ENCODE measurements at places on chromosomes 13 and 19.

GRCh38 chr13:95858286-95859075 lies 181.5 kb downstream of the DNAJC3 start:
- no peak for DNase-seq

- DNase-seq = no peak
Observed at GRCh38 chr19:35992907-35993765, 1.9 kb upstream of the SDHAF1 start.

DNA sequence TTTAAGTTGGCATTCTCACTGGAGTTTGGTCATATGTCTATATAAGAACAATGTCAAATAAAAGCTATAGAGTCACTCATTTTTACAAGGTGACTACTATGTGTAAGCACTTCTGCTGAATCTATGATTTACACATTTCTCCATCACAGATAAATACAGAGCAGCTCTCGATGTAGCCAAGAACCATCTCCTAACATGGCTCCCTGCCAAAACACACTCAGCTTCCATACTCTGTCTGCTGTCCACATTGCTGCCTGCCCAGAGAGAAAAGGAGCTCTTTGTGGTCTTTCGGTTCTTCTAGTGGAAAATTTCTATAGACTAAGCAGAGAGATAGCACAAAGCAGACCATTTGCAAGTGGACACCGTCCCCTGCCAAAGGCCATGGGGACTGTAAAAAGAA lies 190.9 kb upstream of the KLF12 start:
- no peak for DNase-seq

DNA sequence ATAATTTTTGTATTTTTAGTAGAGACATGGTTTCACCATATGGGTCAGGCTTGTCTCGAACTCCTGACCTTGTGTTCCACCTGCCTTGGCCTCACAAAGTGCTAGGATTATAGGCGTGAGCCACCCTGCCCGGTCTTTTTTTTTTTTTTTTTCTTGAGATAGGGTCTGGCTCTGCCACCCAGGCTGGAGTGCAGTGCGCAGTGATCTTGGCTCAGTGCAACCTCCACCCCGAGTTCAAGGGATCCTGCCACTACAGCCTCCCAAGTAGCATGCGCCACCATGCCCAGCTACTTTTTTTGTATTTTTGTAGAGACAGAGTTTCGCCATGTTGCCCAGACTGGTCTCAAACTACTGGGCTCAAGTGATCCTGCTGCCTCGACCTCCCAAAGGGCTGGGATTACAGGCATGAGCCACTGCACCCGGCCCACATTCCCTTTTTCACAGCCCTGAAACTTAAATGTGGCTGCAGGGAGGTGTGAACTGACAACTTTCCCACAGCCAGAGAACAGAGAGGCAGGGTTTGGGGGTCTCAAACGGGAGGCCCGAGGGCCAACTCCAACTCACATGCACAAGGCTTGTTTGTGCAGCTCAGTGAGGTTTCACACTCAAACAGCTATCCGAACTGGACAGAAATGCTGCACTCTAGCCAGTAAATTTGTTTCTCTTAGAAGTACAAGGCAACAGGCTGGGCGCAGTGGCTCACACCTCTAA lies 4.4 kb upstream of the S1PR5 start:
- DNase-seq = no peak

GRCh38 chr13:71867131-71867814 lies at the start of gene DACH1:
TSS of gene DACH1 (minus strand) at chr13:71867204.
- no peak for DNase-seq

- no peak for DNase-seq
Observed at GRCh38 chr19:2534423-2535013, 58.6 kb downstream of the GADD45B start.

DNA sequence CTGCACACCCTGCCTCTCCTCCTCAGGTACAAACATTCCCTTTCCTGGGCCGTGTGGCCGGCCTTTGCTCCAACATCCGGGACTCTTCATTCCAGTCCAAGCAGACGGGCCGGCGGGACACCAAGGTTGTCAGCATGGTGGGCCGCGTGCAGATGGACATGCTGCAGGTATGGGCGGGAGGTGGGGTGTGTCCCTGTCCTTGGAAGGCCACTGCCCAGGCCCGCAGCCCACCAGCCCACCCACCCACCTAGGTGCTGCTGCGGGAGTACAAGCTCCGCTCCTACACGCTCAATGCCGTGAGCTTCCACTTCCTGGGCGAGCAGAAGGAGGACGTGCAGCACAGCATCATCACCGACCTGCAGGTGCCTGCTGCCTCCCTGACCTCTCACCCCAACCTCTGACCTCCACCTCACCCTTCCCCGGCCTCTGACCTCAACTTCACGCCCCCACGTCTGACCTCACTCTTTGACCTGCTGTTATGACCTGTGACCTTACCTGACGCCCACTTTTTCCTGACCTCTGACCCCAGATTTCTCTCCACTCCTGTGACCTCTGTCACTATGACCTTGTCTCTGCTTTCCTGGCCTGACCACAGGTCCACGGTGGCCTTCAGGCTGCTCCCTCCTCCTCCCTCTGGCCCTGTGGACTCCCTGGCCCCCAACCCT lies 12.4 kb upstream of the SPIB start:
- no peak for DNase-seq

GRCh38 chr13:59276436-59276835 lies 887.3 kb downstream of the DIAPH3 start:
- DNase-seq = no peak

DNA sequence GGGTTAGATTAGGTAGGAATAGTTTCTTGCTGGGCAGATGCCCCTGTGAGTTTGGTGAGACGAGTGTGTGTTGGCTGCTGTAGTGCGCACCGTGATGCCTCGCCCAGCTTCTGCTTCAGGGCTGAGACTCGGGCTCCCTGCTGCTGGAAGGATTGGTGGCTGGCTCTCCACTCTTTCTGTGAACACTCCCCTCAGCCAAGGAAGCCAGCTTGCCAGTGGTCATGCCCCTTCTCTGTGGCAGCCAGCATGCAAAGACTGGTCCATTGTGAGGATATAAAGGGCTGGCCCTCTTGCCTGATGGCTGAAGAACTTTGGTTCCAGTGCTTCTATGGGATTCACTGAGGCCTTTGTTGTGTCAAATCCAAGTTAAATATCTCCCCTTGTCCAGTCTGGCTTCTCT lies 2.9 kb upstream of the HTR2A start:
- DNase-seq = no peak

DNA sequence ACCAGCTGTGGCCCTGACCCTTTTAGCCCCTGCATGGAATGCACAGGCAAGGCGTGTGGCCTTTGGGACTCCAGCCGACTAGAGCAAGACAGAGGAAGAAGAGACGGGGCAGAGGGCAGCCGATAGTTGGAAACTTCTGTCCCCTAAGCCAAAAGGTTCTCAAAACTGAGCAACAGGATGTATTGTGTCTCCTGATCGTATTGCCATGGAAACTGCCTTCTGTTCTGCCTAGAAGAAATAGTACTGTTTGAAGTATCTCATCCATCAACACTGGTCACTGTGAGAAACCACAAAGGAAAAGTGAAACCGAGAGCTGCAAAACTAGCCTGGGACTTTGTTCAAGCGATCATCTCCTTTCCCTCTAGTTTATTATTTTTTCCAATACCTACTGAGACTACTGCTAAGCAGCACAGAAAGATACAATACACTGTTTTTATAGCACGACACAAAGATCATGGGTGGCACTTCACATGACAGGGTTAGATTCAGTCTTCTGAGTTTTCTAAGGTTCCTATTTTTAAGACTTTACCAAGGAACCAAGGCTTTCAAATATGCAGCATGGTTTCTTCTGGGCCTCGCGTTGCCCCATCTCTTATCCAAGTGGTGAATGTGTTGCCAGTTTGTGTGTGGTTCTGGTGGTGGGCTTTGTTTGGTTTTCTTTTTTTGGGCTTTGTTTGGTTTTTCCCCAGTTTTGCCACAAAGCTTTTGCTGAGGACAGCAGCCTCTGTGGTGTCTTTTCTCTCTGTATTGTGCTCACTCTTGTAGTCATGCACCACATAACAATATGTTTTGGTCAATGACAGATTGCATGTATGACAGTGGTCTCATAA lies 49.3 kb upstream of the GPR183 start:
- no peak for DNase-seq

- no peak for DNase-seq
Observed at GRCh38 chr19:46426506-46427162, 2.1 kb downstream of the PNMA8C start.

DNA sequence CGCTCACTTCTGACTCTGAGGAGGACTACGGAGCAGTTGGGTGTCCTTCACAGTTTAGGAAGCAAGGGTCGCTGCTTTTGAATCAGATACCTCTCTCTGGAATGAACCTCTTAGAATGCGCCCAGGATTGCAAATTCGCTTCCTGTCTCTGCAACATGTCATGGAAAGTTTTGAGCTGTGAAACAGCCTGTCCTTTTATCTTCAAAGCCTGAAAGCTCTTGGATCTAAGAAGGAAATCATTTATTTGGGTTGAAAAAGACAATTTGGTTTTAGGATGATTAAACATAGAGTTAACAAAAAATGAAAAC lies 134.1 kb downstream of the KATNAL1 start:
- no peak for DNase-seq

- no peak for DNase-seq
Observed at GRCh38 chr19:57675881-57676280, 5.9 kb upstream of the ZNF551 start.

DNA sequence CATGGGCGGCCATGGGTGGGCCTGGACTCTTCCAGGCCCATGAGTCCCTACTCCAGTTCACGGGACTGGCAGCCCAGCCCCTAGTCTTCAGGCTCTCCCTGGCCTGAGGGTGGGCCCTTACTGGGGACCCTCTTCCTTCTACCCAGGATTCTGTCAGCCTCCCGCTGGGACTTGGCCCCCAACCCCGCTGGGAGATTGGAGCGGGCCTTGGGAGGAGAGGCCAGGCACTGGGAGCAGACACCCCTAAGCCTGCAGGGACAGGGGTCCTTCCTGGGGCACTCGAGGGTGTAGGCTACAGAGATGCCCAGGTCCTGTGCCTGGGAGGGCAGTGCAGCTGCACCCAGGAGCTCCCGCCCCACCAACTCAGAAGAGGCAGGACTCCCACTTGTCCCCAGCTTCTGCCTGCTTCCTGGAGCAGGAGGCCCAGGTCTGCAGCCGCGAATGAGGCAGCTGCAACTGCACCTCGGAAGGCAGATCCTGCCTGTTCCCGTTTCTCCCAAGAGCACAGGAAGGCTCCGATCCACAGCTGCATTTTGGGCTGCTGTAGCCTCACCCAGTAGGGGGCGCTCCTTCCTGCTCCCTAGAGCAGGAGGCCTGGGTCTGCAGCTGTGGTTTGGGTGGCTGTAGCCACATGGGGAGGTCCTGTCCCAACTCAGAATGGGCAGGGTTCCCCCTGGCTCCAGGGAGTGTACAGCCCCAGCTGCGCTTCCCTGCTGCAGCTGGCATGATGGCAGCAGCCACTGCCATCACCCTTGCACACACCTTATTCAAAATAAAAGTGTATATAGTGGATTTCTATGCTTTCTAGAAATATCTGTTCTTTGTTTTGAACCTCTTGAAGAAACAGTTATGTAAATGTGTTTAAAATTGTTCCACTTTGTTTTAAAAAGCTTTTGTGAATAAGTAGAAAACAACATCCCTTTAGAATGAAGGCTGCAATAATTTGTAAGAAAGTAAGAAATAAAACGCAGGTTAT lies 46.8 kb downstream of the TEX26 start:
- DNase-seq = peak; percentile 17

DNA sequence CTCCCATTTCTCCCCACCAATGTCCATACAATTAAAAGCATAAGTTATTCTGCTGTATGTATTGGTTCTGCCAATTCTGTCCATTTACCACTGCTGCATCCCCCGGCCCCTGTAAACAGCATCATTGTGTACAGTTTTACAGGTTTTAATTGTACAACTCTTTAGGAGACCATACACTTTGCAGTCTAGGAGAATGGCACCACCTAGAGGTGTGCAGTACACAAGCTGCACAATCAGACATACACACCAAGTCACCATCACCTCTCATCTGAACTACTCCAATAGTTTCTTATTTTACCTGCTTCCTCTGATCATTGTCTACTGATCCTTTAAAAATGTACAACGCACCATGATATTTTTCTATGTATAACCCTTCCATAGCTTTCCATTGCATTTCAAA lies 855.9 kb upstream of the KLHL1 start:
- no peak for DNase-seq

- no peak for DNase-seq
Observed at GRCh38 chr13:101717353-101717752, 264.9 kb downstream of the ITGBL1 start.

GRCh38 chr19:18060472-18060871 lies 26.3 kb downstream of the IL12RB1 start:
- DNase-seq = no peak

DNA sequence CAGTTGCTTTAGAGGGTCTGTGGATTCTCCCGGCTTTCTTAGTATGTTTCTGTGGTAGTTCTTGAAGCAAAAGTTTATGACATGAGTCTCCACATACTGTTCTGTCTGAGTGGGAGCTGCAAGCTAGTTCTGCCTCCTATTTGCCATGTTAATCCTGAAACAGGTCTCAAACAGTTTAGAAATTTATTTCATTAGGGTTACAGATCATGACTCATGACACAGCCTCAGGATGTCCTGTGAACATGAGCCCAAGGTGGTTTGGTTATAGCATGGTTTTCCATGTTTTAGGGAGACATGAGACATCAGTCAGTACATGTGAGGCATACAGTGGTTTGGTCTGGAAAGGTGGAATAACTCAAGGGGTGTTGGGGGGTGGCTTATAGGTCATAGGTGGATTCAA lies 77.5 kb downstream of the FNDC3A start:
- no peak for DNase-seq

- no peak for DNase-seq
Observed at GRCh38 chr13:78215458-78216108, 297.0 kb upstream of the EDNRB start.

GRCh38 chr19:38531515-38531914 lies 86.2 kb downstream of the MAP4K1 start:
- no peak for DNase-seq

GRCh38 chr13:42551611-42552010 lies 22.3 kb upstream of the TNFSF11 start:
- no peak for DNase-seq

GRCh38 chr13:111893071-111893606 lies 173.8 kb upstream of the SOX1 start:
- DNase-seq = no peak

- no peak for DNase-seq
Observed at GRCh38 chr13:95921485-95921884, 131.7 kb downstream of the UGGT2 start.

- DNase-seq = no peak
Observed at GRCh38 chr13:45441633-45442032, 23.1 kb upstream of the COG3 start.

DNA sequence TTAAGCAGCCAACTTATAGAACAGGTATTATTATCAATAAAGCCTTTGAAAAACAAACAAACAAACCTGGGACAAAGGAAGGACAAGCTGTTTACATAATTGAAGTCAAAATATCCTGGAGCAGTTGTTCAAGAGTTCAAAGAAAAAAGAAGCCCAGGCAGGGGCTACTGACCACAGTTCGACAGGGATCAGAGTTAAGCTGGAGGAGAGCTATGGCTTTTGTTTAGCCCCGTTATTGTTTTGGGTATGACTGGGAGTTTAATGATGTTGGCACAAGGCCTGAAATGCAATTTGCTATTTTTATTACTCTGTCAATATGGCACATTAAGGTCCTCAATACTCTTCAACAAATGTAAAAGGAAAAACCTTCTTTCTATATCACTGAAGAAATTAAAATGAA lies 624.4 kb upstream of the KLHL1 start:
- no peak for DNase-seq

GRCh38 chr19:38405276-38405675 lies 2.4 kb downstream of the FAM98C start:
- DNase-seq = no peak

GRCh38 chr19:38989066-38989605 lies 13.6 kb upstream of the FBXO17 start:
- DNase-seq = no peak

- no peak for DNase-seq
Observed at GRCh38 chr13:28140433-28141125, 2.2 kb downstream of the PAN3 start.

GRCh38 chr19:30070198-30070967 lies 128.3 kb downstream of the URI1 start:
- DNase-seq = no peak

Data from stimulated activated CD8-positive, alpha-beta memory T cell treated with anti-CD3 and anti-CD28 coated beads, Interleukin-15, amount 100 ng/mL, for 24 hours (primary cell).